Stimulated activated CD4-positive, alpha-beta T cell treated with anti-CD3 and anti-CD28 coated beads, Interleukin-15, amount 100 ng/mL, for 24 hours (primary cell): ENCODE measurements at places on chromosomes 11 and 22.

DNA sequence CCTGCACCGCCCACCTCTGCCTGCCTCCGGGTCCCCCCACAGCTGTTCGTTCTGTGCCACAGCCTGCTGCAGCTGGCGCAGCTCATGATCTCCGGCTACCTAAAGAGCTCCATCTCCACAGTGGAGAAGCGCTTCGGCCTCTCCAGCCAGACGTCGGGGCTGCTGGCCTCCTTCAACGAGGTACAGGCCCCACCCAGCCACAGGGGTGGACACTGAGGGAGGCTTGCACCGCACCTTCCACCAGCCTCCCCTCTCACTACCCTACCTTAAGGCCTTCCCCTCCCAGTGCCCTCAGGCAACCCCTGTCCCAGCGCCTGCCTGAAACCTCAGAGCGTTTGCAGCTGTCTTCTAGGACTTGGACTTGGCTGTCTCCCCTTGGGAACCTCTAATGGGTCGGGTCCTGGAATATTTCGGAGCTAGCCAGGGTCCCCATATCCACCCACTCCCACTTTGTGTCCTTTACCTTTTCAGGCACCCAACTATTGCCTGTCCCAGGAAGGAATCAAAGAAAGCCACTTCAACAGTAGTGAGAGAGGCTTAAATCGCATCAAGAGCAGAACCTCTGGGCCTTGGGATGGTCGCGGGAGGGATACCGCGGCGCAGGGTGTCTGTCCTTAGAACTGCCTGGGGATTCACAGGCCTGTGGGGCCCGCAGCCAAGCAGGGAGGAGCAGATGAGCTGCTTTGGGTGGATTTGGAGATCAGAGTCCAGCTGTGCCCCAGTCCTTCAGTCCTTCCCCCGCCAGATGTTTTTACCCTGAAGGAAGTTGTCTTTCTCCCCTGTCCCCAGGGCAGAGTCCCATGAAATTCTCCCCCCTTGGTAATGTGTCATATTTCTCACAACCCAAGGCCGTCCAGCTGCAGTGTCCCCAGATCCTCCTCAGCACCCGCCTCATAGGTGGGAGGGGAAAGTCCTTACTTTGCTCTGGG lies 13.3 kb downstream of the SLCO2B1 start:
- no peak for DNase-seq

DNA sequence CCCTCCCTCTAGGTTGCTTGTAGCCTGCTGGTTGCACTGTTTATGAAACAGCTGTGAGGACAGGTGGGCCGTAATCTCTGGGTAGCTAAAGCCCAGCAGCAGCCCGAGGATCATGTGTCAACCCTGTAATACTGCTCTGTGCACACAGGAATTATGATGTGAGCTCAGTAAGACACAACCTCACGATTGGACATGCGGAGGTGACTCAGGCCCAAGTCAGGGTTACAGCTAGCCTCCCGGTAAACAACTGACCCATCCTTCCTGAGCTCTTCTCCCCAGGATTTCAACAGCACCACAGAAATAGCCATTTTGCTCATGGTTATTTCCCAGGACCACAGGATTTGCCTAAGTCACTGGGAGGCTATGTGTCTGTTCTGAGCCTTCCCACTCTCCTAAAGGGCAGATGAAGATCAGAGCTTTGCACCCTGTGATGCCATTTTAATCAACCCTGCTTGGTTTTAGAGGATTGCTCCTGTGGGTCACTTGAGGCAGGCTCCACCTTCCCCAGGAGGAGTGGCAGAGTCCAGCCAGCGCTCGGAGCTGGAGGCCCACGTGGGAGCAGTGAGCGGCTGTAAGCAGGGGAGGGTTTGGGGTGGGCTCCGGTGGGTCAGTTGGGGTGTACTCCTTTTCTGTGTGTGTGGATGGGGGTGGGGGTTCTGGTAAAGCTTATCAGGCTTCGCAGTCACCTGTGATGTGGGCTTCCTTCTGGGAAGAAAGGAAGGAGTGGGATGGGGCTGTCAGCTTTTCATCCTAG lies at the start of gene AMPD3:
Gene AMPD3, plus strand, starts transcription at position 387 of the 754 bp plus-strand sequence. CDS start 6,256 bp downstream, outside the sequence.
- peak; percentile 52 for DNase-seq

DNA sequence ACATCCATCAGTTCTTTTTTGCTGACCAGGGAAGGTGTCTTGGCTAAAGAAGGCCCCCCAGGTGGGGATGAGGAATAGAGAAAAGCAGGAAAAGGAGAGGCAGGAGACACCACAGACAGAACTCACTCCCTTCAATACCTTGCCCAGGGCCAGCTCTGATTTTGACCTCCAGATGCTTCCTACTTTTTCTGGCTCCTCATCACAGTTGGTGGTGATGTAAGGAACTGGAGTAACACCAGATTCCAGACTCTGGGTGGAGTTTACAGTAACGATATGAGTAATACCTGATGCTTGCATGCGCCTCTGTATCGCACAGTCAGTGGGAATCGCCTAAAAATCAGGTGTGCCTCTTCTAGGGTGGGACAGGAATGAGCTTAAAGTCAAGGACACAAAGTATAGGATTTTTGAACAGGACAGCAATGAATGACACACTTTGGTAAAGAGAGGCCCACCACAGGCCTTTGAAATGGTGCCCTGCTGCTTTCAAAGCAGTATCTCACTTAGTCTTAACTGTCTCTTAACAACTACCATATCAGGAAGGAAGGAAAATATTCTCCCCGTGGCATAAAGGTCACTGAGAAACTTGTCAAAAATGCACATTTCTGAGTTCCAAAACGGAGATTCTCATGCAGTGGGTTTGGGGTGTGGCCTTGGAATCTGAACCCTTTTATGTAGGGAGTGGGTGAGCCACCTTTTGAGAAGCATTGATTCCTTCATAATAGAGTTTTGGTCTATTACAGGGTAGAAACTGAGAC lies 140.8 kb downstream of the SNX19 start:
- no peak for DNase-seq

GRCh38 chr11:9868641-9869040 lies 204.8 kb downstream of the SWAP70 start:
- no peak for DNase-seq

DNA sequence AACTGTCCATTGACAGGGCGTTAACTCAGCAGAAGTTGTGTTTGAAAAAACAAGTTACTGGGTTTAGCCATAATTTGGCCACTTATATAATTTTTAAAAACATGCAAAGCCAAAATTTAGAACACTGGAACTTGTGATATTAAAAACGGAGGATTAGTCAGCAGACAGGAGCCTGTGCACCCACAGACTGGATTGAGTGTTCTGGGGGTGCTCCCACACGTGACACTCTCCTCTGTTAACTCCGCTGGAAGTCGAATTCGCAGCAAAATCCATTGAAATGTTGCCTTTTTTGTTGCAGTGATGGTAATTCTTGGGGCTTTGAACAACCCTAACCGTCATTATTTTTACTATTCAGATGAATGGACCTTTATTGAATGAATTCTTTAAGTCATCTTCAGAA lies 269.8 kb downstream of the DDX10 start:
- DNase-seq = no peak

- DNase-seq = peak; percentile 73
Observed at GRCh38 chr22:21712751-21713427, 22.7 kb downstream of the YPEL1 start.

GRCh38 chr22:46845296-46846149 lies 83.1 kb downstream of the TBC1D22A start:
- DNase-seq = no peak

GRCh38 chr11:125957618-125958332 lies 11.9 kb downstream of the VSIG10L2 start:
- DNase-seq = no peak

- DNase-seq = no peak
Observed at GRCh38 chr22:42228483-42228882, 42.0 kb downstream of the TCF20 start.

DNA sequence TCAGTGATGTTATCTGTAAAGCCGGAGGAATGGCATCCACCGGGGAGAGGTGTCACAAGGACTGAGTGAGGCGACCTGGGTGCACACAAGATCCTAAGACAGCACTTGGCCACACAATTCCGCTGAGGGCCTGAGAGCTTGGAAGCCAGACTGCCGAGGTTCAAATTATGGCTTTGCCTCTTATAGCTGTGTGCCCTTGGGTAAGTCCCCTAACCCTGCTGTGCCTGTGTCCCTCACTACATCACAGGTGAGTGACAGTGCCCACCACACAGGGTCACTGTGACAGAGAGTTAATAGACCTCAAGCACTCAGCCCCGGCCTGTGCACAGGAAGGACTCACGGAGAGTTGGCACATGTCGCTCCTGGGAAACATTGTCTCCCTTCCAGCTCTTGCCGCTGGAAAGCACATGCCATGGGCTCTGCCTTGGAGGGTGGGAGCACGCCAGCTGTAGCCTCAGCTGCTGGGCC lies 592 bp downstream of the RHOD start:
- DNase-seq = no peak

- peak; percentile 20 for DNase-seq
Observed at GRCh38 chr11:76419896-76420295, 24.9 kb upstream of the EMSY start.

DNA sequence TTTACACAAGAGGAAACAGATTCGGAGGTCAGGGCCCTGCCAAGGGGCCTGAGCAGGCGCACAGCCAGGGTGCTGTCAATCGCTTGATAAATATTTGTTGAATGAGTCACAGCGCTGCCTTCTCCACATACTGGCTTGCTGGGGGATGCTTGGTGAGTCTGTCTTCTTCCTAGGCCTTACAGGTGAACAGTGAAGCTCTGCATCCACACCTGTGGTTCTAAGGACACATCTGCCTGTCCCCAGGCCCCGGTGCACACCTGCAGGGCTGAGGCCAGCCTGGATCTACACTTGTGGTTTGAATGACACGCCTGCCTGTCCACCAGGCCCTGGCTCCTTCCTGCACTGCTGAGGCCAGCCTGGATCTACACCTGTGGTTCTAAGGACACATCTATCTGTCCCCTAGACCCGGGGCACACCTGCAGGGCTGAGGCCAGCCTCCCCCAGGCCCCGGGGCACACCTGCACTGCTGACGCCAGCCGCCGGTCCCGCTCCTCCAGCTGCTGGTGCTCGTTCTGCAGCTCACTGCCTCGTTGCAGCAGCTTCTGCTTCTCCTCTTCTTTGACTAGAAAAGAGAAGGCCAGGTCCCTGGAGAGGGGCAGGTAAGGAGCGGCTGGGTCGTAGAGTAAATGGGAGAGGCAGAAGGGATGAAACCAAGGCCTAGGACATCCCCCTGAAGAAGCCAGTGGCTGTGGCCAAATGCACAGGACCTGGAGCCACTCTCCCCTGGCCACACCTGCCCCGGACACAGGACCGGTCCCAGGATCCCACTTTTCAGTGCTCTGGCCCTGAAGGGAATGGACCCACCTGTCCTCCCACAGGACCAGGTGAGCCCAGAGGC lies 124.6 kb downstream of the PHF21B start:
- DNase-seq = no peak

DNA sequence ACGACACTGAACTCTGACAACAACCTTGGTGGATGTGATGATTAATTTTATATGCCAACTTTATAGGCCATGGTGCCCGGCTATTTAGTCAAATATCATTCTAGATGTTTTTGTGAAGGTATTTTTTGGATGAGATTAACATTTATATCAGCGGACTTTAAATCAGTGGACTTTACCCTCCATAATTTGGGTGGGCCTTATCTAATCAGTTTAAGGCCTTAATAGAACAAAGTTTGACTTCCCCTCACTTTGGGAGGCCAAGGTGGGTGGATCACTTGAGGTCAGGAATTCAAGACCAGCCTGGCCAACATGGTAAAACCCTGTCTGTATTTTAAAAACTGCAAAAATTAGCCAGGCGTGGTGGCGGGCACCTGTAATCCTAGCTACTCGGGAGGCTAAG lies 4.0 kb downstream of the PRCP start:
- DNase-seq = no peak

DNA sequence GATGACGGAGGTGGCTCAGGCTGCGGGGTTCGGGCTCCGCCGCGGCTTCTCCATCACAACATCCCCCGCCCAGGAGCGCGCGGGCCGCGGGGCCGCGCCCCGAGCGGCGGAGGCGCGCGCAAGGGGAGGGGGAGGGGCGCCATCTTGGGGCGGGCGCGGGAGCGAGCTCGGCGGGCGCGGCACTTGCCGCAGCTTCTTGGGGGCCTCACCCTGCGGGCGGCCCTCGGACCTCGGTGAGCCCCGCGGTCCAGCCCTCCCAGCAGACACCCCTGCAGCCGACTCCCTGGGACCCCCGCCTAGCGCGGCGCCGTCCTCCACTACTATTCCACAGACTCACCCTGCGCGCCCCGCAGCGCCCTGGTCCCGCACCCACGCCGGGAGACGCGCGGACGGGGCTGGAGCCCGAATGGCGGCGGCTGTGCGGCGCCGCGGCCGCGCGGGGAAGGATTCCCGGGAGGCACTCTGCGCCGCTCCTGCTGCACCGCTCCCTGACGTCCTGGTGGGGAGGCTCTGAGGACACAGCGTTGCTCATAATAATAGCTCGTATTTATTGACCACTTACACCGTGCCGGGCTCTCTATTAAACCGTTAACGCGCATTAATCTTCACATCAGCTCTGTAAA lies at the start of gene APBB1:
Gene APBB1, minus strand, starts transcription at position 86 of the 623 bp plus-strand sequence. CDS start 7,747 bp downstream, outside the sequence.
- peak; percentile 81 for DNase-seq

- no peak for DNase-seq
Observed at GRCh38 chr22:38109371-38110001, 998 bp downstream of the BAIAP2L2 start.

DNA sequence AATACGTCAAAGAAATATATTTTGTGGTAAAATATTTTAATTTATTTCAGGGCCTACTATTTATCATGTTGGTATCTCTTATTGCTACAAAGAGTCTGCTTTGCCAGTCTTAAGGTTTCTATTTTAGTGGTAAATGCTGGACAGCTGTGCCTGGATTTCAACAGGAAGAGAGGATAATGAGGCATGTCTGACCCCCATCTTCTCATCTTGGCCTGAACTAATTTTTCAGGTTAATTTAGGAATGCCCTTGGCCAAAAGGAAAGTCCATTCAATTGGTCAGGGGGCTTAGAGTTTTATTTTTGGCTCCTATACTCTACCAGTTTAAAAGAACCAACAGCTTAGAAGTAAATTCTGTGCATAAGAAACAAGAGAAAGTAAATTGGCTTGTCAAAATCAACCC lies 428.2 kb downstream of the LUZP2 start:
- DNase-seq = no peak

DNA sequence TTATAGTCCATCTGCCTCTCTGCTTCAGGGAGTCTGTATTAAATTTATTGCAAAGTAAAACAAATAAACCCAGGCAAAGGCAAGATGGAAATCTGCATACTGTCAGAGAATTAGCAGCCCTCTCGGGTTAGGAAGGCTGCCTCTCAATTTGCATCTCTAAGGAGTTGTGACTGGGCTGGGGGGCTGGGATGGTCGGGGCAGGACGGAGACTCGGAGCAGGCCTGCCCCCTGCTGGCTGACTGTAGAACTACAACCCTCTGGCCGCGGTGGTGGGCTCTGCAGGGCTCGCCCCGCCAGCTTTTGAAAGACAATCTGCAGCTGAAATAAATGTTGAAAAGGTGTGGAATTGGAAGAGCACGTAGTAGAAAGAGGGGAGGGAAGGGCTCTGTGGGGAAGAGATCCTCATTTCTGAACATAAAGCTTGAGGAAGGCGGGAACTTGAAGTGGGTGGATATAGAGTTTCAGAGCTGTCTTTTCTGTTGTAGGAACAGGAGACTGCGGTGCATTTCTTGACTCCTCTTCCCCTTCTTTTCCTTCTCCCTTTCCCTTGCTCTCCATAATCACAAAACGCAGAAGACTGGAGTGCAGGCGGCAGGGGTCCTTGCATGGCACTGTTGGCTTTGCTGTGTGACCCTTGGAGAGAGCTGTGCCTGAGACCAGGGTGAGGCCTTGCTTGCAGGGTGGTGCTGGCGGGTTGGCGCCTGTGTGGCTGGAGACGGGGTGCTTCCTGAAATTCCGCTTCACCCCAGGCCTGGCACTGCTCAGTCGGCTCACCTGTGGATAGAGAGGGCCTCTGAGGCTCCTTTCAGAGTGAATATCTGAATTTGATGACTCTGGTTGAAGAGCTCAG lies 22.6 kb upstream of the PKNOX2 start:
- DNase-seq = peak; percentile 69

GRCh38 chr11:7512525-7513233 lies 1.1 kb upstream of the PPFIBP2 start:
- peak; percentile 9 for DNase-seq

GRCh38 chr22:50576070-50576469 lies 2.2 kb downstream of the CPT1B start:
- DNase-seq = no peak
